ENCODE measurements at places on chromosomes 4 and X.

DNA sequence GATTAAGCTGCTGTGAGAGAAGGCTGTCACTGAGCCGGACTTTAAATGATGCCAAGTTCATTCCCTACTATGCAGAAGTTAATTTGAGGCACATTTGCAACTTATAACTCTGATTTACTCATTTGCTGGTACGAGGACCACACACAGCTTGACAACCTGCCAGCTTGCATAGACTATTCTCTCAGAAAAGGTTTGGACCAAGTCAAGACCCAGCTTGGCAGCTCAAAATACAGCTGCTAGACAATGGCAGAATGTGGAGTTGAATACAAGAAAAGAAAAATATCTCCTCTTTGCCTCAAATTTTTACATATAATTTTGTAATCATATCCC lies 338.9 kb downstream of the DHX15 start:
- DNase-seq: no peak

DNA sequence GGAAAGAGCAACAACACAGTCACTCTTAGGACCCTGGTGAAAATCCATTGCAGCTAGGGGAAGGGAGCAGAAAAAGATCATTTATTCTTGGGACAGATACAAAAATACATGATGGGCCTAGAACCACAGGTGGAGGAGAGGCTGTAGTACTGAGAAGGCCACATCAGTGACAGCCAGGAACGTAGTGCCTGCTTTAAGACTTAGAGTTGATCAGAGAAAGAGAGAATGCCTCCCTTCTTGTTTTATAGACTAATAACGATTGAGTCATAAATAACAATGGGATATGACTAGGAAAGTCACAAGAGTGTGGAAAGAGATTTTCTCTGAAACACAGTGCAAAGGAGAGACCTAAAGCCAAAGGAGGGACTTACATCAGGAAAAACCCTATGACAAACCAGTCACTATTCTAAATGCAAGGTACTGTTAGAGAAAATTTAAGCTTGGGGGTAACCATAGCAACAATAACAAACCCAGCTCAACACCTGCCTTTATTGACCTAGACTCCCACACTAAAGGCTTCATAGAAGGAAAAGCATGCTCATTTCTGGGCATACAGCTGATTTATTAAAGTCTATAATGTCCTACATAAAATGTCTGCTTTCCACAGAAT lies 1015.0 kb upstream of the GRID2 start:
- no peak for DNase-seq

DNA sequence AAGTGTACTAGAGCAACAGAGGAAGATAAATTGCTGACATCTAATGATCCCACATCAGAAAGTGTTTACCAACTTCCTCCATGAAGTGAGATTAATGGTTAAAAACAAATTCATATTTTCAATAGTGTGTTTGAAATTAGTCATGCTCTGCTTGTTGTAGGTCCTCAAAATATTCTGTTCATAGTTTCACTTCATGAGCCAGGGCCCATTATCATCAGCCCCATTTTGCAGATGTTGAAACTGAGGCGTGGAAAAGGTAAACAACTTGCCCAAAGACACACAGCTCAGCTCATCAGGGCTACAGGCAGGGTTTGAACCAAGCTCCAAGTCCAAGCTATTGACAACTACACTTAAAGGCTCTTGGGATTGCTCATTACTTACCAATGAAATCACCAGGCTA lies 103.5 kb upstream of the PPARGC1A start:
- no peak for DNase-seq

DNA sequence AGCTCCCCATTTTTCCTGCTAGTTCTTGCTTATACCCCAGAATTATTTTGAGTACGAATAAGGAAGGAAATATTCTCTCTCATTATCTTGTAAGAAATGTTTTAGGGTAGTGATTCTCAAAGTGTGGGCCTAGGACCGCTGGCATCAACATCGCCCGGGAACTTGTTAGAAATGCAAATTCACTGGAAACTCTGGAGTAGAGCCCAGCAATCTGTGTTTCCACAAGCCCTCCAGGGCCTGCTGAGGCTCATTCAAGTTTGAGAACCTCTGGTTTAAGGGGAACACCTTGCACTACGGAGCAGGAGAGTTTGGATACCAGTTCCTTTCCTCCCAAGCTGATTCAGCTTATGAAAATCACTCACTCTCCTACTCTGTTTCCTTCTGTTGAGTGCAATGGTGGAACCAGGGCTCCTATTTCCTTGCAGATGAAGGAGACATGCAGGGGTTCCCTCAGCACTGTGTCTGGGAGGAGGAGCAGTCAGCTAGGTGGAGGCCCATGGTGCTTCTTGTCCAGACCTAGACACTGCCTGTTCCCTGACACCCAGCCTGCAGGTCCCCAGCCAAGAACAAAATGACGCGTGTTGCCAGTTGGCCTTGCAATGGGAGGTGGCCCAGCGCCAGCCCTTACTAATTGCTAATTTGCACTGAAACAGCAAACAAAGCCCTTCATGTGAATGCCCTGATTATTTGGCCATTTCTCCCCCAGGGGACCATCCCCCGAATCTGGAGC lies 68.5 kb downstream of the CYTL1 start:
- DNase-seq: no peak

- DNase-seq: no peak
Measured at GRCh38 chr4:25588206-25588605, 67.4 kb upstream of the SLC34A2 start.

DNA sequence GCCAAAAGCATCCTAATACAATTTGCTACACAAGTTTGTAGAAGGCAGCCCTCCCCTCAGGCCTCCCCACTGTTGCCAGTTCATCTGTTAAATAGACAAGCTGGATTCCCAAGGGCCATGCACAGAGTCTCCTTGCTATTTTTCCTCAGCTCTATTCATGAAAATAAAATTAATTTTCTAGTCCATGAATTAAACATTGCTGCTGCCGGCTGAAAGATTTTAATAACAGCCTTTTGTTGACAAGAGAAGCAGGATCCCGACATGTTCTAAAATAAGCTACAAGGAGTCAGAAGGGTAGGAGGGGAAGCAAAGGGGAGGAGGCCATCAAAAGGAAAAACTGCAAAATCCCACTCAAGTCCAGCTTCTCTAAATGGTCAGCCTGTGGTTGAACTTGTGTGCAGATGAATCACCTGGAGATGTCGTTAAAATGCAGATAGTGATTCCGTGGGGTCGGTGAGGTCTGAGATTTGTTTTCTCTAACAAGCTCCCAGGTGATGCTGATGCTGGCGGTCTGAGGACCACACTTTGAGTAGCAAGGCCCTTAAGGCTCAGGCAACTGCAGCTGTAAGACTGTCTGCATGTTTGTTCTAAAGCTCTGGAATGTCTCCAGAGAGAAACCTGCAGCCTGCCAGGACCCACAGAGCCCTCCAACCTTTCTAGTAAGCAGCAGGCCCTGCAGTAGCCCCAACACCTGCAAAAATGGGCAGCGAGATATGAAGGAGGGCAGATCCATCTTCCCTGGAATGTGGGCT lies 9.4 kb downstream of the SCD5 start:
- no peak for DNase-seq

GRCh38 chr4:82469791-82470345 lies 39.5 kb downstream of the ENOPH1 start:
- DNase-seq: no peak

GRCh38 chr4:8768357-8768999 lies 103.2 kb downstream of the HMX1 start:
- DNase-seq: no peak

GRCh38 chr4:137602436-137602835 lies 70.1 kb upstream of the PCDH18 start:
- no peak for DNase-seq

GRCh38 chrX:65136424-65136823 lies 160.2 kb upstream of the ZC4H2 start:
- no peak for DNase-seq

- DNase-seq: no peak
Measured at GRCh38 chr4:86250619-86251018, 109.2 kb downstream of the MAPK10 start.

GRCh38 chr4:138189206-138189605 lies 52.9 kb downstream of the SLC7A11 start:
- DNase-seq: no peak

DNA sequence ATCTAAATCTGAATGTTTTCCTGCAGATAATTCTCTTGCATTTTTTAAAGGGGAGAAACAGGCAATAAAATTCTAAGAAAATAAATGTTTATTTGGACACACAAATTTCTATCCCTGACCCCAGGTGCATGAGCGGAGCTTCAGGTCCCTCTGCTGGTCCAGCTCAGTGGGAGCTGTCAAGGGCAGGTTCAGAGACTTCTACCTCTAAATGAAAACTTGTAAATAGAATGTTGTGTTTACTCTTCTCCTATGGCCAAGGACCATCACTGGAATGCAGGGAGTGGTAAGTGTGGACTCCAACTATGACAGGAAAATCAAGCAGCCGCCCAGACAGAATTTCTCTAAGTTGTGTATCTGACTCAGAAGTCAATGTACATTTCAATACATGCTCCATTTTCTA lies 148.6 kb upstream of the TTC29 start:
- DNase-seq: no peak

DNA sequence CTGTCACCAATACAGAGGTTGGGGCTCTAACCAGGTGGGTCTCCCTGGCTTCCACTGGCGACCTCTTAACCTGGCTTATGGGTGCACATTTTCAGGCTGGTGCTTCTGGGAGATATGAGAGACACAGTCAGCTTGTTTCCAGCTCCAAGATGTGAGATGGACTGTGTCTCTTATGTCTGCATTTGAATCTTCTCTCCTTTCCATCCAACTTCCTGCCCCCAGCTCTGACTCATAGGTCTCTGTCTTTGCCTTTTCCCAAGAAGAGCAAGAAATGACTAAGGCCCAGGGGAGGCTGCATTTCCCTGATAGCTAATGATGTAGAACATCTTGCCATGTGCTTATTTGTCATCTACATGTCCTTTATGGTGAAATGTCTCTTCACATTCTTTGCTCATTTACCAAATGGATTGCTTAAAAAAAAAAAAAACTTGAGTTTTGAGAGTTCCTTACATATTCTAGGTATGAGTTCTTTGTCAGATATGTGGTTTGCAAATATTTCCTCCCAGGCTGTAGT lies 3.2 kb upstream of the UXT start:
- DNase-seq: no peak

GRCh38 chrX:14295426-14295825 lies 233.9 kb upstream of the GLRA2 start:
- DNase-seq: no peak

DNA sequence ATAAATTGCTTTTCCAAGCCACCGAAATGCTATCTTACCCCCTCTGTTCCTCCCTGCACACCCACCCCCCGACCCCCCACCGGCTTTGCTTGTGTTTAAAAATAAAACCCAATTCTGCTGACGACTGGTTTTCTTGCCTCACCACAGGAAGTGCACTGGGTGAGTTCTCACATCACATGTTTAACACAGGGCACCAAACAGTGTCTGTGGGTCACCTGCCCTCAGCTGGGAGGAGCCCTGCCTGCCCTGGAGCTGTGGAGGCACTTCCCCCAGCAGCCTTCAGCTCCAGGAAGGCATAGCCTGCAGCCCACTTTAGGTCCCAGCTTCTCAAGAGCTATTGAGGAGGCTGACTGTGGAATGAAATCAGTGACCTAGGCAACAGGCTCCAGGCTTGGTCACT lies 8.8 kb downstream of the TMEM255A start:
- peak; percentile 27 for DNase-seq

DNA sequence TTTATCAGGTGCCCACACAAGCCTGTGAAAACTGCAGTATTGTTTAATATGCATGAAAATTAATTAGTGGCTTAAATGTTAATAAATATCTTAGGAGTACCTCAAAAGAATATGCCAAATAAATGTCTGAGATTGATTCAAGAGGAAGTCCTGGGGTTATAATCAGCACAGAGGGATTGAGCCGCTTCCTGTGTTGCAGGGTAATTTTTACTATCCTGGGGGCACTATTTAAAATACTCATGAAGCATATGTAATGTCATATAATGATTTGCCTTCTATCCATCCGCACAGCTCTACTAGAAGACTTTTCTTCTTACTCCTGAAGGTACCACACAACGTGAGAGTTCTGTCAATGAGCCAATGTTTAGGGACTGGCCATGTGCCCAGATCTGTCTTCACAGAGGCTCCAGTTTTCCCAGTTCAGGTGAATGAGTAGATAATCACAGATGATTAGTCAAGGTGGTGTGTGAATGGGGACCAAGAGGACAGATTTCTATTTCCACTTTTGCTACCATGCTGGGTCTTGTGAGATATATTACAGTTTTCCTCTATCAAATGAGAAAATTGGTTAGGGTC lies 233.3 kb downstream of the USP46 start:
- DNase-seq: no peak

DNA sequence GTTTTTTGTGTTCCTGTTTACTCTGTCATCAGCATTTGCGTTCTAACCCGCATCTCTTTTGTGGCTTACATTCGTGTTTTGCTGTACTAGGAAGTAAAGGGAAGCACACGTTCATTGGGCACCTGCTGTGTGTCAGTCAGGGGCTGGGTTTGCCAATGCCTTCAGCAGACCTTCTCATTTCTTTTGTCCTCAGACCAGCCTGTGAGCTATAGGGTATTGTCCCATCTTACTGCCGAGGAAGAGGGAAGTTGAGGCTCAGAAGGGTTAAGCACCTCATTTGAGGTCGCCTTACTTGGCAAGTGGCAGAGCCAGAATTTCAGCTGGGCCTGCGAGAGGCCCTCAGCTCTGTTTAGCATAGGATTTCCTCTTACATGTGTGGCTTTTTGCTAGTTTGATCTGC lies 8.7 kb downstream of the TBC1D14 start:
- DNase-seq: no peak

DNA sequence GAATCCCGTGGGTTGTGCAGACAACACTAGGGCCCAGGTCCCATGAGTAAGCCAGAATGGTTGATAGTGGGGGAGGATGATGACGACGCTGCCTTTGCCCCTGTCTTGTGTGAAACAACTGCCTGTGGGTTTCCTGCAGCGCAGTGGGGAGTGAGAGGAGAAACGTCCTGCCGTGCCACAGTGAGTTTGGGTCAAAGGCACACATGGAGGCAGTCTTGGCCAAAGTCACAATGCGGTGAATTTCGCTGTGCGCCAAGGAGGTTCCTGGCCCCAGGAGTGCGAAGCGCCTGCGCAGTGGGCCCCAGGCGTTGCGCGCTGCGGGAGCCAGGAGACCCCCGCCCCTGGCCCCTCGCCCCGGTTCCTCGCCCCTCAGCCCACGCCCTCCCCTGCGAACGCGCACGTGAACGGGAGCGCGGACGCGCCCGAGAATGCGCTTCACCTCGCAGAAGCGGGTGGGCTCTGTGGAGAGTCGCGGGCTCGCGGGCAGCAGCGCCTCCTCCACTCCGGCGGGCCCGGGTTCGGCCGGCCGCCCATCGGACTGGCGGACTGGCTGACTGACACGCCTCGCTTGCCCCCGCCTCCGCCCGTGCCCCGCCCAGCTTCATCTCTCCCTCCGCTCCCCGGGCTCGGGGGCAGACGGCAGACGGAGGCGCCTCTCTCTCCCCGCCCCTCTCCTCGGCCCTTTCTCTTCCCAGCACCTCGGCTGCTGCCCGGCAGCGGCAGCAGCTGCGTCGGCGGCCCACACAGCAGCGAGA lies at the start of gene NUDT10:
TSS of gene NUDT10 (plus strand) at position 635 of the 755 bp plus-strand sequence. CDS start 144 bp downstream, outside the sequence.
- no peak for DNase-seq

DNA sequence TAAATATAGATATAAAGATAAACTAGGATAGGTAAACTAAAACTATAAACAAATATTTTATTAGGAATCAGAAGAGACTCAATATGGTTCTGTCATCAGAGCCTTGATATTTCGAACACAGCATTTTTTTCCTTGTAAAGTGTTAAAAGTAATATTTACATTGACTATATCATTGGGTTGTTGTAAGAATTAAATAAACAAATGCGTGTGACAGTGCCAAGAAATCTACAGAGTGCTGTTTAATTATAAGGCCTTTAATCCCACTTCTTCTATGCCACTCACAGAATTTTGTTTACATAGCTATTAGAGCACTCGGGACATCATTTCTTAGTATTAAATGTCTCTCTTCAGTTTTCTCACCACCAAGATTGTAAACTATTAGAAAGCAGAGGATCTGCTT lies 807.4 kb downstream of the FSTL5 start:
- no peak for DNase-seq

Measured in GM10248 (cell line).